Inflammatory macrophage treated with lipopolysaccharide for 1 hour (primary cell): ENCODE measurements at places on chromosomes 12 and 14.

GRCh38 chr12:6780573-6780972 lies 8.3 kb downstream of the LAG3 start:
- DNase-seq, result no peak

DNA sequence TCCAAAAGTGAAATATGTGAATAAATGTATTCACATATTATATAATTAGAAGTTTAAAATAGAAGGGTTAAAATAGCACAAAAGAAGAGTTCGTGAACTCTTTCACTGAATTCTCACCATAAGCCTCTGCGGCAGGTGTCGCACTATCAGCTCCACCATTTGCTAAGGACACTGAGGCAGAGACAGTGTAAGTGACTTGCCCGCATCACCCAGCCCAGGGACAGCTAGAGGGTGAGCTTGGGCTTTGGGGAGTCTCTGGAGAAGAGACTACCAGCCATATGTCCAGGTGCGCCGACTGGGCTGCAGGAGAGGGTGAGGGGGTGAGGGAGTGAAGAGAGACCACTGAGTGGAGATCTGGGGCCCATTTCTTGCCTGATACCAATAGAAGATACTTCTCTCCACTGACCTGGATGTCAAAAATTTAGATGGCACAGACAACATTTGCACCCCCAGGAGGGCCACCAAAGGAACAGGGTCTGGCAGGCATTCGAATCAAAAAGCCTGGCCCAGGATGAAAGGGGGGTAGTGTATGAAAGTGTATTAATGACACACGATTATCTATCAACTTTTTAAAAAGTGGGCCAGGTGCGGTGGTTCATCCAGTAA lies 28.5 kb downstream of the FAIM2 start:
- no peak for DNase-seq

DNA sequence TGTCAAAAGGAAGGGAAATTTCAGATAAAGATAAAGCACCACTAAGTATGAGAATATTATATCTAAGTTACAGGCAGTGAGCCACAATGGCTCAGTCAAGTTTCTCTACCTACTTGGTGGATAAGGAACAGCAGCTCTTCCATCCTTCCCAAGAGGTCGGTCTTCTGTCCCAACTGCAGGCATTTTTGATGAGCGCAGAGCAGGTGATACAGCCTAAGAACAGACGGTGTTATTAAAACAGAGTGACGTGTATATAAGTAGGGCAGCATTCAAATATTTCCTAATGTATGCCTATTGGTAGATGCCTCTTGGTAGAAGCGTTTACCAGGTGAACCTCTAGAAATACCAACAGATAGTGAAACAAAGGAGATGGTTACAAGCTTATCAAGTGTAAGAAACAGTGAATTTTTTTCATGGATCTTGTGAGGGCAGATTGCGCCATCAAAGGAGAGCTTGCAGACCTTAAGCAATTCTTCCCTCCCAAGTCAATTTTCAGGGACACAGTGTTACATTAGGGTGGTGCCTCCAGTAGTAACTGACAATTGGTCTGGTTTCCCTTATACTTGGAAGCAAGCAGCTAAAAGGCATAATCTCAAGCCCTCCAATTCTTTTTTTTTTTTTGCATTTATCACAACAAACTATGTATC lies 274.5 kb downstream of the MED13L start:
- DNase-seq, result no peak

DNA sequence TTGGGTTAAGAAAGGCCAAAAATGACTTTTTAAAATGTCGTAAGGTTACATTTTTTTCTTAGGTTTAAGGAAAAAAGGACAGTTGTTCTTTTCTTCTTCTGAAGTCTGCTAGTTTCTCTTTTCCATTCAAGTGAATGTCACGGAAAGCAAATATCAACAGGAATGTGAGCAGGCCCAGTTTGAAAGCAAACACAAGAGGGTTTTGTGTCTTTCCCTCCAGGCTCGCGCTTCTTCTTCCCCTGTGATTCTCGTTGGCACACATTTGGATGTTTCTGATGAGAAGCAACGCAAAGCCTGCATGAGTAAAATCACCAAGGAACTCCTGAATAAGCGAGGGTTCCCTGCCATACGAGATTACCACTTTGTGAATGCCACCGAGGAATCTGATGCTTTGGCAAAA lies 85.4 kb downstream of the LRRK2 start:
- DNase-seq, result no peak

DNA sequence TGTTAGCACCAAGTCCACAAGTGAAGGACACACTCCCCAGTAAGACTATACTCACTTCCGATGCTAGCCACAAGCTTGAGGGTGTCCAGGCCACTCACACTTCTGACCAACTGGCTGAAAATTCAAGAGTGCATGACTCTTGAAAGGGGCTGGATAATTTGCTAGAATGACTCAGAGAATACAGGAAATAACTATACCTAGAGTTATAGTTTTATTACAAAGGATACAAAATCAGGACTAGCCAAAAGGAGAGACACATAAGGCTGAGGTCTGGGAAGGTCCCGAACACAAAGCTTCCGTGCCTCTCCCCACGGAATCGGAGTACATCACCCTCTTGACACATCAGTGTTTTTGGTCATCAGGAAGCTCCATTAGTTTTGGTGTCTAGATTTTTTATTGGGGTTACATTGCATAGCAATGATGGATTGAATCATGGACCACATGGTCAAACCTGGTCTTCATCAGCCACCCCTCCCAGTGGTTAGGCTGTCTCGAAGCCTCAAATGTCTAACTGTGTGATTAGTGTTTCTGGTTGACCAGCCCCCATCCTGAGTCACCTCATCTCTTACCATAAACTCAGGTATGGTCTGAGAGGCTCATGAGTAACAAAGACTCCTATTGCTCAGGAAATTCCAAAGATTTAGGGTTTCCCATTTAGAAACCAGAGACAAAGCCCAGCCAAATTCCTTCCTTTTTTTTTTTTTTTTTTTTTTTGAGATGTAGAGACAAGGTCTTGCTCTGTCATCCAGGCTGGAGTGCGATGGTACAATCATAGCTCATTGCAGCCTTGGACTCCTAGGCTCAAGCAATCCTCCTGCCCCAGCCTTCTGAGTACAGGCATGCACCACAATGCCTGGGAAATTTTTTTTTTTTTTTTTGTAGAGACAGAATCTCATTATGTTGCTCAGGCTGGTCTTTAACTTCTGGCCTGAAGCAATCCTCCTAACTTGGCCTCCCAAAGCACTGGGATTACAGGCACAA lies 472.0 kb upstream of the TBX3 start:
- DNase-seq, result no peak

DNA sequence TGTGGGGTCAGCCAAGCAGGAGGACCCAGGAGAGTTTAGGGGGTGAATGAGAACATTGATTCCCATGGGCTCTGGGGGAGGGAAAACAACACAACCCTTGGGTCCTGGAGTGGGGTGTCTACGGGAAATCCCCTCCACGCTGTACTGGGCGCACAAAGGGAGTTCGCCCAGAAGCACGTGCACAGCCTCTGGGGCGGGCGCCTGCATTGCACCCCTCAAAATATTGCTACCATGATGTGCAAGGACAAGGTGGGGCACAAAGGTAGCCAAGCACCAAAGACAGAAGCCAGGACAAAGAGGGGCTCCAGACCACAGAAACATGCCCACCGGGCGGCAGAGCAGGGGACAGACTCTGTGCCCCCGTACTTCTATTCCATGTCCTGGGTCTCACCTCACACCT lies 74.9 kb upstream of the EIF5 start:
- no peak for DNase-seq

- DNase-seq, result no peak
These were observed 23.2 kb downstream of the TTC9 start for GRCh38 chr14:70664698-70665447.

DNA sequence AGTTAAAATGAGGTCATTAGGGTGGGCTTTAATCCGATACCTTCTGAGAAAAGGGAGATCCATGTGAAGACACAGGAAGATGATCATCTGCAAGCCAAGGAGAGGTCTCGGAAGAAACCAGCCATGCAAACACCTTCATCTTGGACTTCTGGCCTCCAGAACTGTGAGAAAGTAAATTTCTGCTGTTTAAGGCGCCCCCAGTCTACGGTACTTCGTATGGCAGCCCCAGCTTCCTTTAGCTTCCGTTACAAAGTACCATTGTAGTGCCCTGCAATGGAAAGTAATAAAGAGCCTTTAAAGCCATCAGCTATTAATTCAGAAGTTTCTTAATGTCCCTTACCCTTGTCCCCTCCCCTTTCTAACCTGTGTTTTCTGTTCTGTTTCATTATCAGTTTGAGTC lies 308.1 kb downstream of the AACS start:
- no peak for DNase-seq

DNA sequence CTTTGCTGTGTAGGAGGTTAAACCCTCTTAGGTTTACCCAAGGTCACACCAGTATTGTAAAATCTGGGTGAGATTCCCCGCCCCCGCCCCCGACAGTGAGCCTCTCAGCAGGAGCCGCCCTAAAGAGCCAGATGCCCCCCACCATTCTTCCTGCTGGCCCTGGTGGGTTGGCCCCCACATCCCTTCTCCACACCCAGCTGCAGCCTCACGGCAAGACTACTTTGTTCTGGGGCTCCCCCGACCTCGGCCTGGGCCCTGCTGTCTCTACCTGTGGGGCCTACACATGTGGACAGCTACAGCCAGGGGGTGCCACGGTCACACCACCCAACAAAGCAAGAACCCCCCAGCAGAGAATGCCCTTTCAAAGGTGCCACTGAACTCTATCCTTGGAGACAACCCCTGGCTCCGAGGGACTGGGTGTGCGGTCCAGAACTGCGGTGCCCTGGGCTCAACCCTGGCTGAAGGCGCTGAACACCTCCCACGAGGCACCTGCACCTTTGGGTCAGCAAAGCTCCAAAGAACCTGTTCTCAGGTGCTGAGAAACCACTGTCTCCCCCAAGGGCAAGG lies 82.4 kb downstream of the WDR20 start:
- DNase-seq, result no peak

DNA sequence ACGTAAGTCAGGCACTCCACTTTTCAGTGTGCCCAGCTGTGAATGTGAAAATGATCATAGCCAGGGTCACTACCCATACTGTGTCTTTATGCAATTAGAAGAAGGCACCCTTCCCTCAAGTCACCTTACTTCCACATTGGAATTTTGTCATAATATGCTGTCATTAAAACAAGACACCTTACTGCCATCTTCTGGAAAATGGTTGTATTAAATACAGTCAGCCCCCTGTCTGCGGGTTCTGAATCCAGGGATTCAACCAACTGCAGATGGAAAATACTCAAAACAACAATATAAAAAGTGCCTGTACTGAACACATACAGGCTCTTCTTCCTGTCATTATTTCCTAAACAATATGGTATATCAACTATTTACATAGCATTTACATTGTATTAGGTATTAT lies 70.2 kb upstream of the TBX5 start:
- DNase-seq, result no peak

GRCh38 chr14:104826861-104827176 lies 25.9 kb downstream of the ZBTB42 start:
- DNase-seq, result no peak
